ENCODE measurements at places on chromosomes 4 and X.

DNA sequence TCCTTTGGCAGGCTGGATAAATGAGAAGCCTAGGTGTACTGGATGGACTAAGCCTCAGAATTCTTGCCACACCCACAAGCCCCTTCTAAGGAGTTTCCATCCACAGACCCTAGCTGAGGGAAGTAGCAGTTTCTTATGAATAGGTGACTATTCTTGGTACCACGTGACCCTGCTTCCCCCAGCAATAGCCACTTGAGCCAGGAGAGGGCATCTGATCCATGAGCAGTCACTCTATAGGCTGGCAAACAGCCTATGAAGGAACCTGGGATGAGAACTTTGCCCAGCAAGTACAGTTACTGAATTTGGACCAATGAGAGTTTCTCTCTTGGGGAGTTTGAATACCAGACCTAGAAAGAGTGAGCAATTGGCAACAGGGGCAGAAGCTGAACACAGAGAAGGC lies 84.0 kb downstream of the RTL9 start:
- no peak for DNase-seq

DNA sequence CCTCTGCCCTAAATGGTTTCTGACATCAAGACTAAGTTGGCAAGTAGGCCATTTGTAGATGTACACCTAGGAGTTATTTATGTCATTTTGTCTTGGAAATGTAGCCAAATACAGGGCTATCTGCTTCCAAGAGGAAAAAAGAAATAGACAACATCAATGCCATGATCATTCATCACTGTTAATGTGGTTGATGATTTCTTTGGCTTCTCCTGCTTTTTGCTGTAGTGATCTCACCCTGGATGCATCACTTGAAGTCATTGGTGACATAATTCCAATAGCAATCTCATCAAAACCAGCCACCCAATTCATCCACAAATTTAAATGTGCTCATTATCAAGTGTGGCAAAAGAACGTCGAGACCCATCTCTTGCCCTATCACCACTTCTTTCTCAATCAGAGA lies 222.6 kb upstream of the PPARGC1A start:
- no peak for DNase-seq

DNA sequence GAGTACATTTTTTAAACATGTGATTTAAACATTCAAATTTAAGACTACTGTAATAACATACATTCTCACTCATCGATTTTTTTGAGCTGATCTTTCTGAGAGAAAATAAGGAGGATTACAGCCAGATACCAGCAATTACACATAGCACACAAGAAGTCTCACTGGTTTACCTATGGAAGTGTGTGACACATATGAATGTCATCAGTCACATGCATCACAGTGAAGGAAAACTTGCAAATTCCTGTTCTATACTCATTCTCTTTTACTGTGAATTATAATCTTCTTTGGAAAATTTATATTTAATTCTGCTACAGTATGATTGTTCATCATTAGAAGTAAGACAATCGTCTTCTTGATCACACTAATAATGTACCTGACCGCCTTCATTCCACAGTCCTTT lies 21.3 kb upstream of the BMP2K start:
- no peak for DNase-seq

GRCh38 chr4:184280137-184280536 lies 62.5 kb upstream of the ENPP6 start:
- DNase-seq, result no peak

- DNase-seq, result no peak
Measured at GRCh38 chrX:150049647-150050046, 111.4 kb upstream of the EOLA2 start.

- DNase-seq, result no peak
Measured at GRCh38 chr4:150002561-150002960, 75.7 kb upstream of the DCLK2 start.

DNA sequence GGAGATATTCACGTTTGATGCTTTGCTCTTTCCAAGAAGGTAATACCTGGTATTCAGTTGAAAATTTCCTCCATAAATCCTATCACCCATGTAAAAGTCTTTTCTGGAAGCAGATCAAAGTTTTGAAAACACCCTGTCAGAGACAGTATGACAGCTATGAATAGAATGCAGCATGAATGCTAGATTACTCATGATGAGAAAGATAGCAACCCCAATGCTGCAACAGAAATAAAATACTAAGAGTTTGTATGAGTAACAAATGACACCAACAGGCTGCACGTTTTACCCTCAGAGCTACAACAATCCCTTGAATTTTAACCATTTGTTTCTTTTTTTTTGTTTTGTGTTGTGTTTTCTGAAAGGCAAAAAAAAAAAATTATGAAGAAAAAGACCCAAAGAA lies 108.6 kb downstream of the ARHGAP6 start:
- DNase-seq, result no peak

DNA sequence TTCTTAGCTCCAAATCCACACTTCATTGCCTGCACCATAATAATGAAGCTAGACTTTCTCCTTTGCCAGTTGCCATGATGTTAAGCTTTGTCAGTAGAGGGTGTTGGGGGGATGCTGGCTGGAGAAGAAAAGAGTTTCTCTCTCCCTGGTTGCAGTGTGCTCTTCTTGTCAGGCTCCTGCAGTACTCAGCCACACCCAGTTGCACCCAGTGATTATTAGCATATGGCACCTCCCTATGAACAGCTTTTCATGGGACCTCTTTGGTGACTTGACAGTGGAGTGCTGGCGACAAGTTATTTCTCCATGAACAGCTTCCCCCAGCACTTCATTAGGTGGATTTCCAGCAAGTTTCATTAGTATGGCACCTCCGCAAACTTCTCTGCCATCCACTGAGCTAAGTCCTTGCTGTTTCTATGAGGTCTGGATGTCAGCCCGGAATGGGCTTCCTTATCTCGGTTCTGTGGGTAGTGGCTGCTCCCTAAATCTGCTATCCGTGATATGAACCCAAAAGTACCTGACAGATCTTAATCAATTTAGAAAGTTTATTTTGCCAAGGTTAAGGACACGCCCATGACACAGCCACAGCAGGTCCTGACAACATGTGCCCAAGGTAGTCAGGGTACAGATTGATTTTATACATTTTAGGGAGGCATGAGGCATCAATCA lies 18.8 kb upstream of the OTUD4 start:
- DNase-seq, result no peak

DNA sequence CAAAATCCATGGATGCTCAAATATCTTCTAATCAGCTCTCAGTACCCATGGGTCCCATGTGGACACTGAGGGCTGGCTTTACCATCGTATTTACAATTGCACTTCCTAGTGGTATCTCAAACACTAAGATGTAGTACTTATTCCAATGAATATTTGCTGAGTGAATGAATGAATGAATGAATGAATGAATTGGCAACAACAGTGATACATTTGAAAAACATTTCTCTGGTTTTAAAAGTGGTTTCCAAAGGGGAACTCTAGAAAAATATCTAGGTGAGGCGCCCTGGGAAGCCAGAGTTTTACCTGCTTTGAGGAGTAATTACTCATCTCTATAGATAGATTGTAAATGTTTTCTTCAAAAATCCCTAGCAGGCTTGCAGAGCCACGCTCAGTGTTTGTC lies 76.6 kb downstream of the CYTL1 start:
- no peak for DNase-seq
